Mucosa of gallbladder (tissue), 1 donor: ENCODE measurements at places on chromosomes 4 and X.
A peak's percentile ranks its signal among the peaks of the same experiment; 100 is the strongest.

DNA sequence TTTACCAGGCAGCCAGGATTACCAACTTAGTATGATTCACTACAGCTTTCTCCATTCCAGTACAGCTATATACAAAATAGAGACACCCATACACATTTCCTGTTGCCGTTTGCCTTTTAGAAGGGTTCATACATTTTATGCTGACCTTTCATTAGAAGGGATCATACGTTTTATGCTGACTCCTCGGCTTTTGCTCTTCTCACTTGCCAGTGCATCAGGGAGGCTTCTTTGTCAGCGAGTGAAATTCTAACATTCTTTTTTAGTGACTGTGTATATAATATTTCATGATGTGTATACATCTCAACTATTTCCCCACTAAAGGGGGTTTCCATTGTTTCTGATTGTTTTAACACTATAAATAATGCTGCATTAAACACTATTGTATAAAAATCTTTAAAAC is 552.6 kb downstream of the TRIML1 start:
- DNase-seq: no peak

DNA sequence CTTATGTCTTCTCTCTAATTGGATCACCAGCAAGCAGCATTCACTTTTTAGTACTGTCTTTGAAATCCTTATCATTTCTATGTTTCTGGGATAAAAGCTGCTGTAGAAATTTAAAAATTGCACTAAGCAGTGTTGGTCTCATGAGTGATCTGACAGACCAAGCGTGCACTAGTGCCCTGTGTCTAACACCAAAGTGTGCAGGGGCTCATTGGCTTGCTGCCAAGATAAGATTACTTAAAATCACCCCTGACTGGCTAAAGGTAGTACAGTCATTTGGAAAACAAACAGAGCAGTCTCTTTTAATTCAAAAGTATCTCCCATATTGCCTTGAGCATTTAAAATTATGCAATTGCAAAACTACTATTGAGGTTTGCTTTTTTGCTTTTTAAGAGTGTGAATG is 304.6 kb downstream of the ARAP2 start:
- no peak for DNase-seq

- DNase-seq: no peak
Observed at GRCh38 chr4:82528868-82529267, 32.9 kb downstream of the TMEM150C start.

- DNase-seq: peak; percentile 44
Observed at GRCh38 chrX:12978205-12979025, 3.5 kb downstream of the TMSB4X start.

GRCh38 chrX:21725916-21726315 is 32.0 kb downstream of the SMPX start:
- no peak for DNase-seq

DNA sequence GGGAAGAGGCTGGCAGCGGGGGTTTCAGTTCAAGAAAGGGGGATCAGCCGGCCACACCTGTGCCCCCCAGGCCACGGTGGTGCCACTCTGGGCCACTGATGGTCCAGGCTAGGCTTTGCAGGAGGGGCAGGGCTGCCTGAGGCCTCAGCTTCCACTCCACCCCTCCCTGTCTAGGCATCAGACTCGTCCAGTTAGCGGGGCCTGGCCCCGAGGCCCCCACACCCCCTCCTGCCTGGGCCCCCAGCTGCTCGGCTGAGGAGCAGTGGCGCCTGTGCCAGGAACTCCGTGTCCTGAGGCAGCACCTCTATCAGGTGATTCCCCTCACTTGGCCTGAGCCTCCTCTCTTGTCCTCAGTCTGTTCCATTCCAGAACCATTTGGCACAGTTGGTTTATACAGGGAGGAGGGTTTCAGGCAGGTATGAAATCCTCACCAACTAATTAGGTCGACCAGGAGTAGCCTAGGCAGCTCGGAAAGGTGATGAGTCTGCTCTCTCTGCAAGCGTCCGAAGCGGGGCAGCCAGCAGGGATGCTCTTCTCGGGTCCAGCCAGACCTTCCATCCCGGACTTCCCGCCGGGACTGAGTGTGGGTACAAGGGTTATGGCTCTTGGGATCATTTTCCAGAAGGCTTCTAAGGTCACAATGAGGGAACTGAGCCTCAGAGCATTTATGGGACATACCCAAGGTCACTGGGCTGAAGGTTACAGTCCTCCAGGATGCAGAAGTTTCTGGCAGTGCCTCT is 2.1 kb downstream of the NSG1 start:
- DNase-seq: no peak

DNA sequence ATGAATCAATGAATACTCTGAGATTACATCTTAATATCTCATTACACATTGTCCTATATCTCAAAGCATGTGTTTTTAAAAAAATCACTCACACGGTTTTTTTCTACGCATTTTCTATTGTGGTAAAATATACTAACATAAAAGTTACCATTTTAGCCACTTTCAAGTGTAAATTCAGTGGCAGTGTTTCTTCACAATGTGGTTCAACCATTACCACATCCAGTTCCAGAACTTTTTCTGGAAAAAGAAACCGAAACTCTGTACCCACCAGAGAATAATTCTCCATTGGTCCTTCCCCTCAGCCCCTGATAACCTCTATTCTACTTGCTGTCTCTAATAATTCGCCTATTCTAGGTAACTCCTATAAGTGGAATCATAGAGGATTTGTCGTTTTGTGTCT is 35.3 kb upstream of the ACSL1 start:
- DNase-seq: no peak

DNA sequence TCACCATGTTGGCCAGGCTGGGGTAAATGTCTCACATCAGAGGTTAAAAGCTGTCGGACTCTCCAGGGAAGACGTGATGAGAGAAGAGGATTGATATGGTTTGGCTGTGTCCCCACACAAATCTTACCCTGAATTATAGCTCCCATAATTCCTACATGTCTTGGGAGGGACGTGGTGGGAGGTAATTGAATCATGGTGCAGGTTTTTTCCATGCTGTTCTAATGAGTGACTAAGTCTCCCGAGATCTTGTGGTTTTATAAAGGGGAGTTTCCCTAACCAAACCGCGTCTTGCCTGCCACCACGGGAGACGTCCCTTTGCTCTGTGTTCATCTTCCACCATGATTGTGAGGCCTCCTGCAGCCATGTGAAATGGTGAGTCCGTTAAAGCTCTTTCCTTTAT is 64.4 kb downstream of the ASMT start:
- no peak for DNase-seq

GRCh38 chr4:88211473-88212252 is 53.2 kb upstream of the ABCG2 start:
- peak; percentile 58 for DNase-seq
